ENCODE measurements at places on chromosomes 5 and 9.
A peak's percentile ranks its signal among the peaks of the same experiment; 100 is the strongest.

DNA sequence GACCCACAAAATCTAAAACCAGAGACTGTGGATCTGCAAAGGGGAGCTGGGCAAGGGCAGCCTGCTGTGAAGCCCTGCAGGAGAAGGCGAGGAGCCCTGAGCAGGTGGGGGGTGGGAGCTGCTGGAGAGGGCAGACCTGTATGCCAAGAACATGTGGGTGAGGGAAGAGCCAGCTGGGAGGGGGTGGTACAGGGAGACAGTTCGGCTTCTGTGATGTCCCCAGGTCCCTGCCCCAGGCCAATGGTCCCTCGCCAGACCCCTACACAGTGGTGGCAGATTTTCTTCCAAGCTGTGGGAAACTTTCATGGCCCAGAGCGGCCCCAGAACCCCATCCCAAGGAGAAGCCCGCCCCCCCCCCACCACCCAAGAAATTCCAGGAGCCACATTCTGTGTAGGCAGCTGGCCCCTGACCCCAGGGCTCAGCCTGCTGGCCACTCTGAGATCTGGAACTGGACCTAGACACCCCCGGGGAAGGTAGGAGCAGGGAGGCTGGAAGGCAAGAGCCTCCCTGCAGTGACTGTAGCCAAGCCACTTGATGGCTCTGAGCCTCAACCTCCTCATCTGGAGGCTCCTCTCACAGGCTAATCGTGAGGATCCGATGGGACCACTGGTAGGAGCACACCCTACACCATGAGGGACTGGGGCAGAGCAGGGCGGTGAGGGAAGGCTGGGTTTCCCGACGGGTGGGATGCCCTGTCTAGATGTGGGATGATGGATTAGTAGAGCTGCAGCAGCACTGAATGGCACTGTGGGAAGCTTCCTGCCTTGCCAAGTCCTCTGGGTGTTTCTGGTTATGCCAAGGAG lies 22.6 kb upstream of the CSF1R start:
- no peak for DNase-seq

DNA sequence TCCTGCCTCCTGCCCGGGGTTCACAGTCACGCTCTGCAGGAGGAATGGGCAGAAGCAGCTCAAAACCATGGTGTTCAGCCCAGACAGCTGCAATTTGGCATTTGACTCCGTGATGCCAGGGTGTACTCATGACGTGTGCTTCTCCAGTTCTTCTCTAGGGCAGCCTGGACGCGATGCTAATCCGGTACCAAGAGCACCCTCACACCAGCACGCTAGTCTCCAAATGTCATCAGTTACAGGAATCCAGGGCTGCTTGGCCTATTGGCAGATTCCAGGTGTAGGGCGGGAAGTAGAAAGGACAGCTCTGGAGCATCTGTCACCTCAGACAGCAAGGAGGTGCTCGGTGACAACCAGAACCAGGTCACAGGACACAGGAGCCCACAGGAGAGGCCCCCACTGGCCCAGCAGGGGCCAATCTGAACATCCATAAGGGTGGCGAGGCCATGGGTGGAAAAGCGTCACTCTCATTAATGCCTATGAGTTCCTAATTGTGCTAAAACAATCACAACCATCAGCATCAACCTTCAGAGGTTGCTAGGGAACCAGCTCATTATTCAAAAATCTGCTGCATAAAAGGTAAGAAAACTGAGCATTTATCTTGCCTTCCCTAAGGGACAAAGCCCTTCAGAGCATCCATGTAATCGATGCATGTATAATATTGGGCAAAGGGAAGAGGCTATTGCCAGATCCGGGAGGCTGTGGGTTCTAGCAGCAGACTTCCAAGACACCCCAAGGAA lies 241.9 kb upstream of the IRX4 start:
- DNase-seq = no peak

- DNase-seq = no peak
Observed at GRCh38 chr9:75106857-75107256, 18.5 kb downstream of the OSTF1 start.

- DNase-seq = no peak
Observed at GRCh38 chr5:159427180-159428012, 97.1 kb upstream of the IL12B start.

DNA sequence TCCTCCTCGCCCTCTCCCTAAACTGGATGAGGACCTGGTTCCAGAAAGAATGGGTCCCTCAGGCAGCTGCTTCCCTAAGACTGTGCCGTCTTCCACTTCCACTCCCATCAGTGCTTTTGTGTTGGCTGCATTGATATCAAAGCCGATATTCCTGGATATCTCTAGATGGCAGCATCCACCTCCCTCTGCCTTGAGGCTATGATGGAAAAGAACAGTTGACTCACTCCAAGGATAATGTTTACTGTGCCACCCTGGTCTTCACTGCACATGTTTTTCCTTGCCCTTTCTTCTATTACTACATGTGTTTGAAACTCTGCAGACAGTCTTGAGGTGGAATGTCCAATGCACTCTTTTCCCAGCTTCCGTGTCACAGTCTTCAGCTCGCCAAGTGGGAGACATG lies 211.6 kb downstream of the MAST4 start:
- DNase-seq = peak; percentile 44

DNA sequence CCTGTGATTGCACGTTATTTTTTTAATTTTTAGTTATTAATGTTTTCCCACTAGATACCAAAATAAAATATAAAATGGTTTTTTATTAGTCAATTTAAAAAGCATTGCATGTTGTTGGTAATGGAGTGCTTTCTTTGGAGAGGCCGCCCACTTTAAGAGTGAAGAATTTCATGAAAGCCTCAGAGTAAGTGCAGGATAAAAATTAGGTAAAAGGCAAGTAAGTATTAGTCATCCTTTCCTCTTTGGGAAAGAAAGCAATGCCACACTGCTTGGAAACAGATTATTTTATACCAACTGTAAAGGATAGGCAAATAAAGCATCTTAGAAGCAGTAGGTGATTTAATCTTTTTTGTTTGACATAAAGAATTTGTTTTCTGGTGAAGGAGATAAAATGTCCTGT lies 62.9 kb downstream of the HSD17B4 start:
- no peak for DNase-seq

GRCh38 chr5:51810592-51810991 lies 427.3 kb downstream of the ISL1 start:
- DNase-seq = no peak

DNA sequence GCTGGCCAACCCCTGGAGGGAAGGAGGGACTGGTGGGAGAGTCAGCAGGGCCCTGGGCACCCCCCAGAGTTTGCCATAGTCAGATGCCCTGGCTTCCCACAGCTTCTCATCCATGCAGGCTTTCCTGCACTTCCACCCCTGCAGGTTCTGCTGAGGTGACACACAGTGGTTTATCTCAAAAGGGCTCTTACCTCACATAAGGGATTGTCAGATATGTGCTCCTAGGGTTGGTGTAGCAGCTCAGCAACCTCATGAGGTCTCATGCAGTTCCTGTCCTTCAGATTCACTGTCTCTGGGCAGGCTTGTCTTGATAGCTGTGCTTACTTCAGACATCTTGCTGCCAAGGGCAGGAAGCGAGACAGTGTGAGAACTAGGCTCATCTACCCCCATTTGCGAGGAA lies 143.4 kb downstream of the KDM4C start:
- no peak for DNase-seq

DNA sequence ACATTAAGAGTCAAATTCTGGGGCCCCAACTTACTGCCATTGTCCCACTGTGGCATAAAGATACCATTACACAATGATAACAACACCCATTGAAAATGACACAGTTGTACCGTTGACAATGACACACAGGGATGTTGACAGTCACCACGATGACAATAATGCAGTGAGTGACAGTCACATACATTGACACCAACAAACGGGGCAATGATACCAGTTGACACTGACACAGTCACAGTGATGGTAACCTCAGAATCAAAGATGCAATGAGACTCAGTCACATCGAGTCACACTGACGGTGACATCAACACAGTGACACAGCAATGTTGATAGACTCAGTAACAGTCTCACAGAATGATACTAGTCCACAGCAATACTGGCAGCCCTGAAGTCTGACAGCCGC lies 16.9 kb downstream of the CNTFR start:
- no peak for DNase-seq

GRCh38 chr9:130352081-130352480 lies 86.5 kb downstream of the HMCN2 start:
- no peak for DNase-seq
